ENCODE measurements at places on chromosomes 16 and 17.

- DNase-seq, result peak; percentile 70
These were observed 45.5 kb downstream of the CYTH1 start for GRCh38 chr17:78736526-78737079.

- no peak for DNase-seq
These were observed 1.2 kb downstream of the PRPF8 start for GRCh38 chr17:1683459-1683858.

GRCh38 chr16:87953308-87954215 lies 2.3 kb downstream of the BANP start:
- no peak for DNase-seq

DNA sequence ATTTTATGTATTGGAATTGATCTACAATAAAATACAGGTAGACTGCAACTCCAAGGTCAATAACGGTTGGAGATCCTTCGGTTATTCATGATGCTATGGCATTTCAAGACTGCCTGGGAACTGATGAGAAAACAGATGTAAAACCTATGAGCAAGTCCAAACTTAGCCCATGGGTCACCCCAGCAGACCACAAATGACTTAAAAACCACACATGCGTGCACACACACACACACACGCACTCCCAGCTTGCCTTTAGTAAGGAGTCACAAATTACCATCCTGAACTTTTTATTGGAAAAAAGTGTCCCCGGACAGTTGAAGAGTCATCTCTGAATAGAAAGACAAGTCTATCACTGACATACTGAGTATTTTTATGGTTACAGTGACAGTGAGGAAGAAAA lies 26.7 kb downstream of the TRIM25 start:
- DNase-seq, result no peak

DNA sequence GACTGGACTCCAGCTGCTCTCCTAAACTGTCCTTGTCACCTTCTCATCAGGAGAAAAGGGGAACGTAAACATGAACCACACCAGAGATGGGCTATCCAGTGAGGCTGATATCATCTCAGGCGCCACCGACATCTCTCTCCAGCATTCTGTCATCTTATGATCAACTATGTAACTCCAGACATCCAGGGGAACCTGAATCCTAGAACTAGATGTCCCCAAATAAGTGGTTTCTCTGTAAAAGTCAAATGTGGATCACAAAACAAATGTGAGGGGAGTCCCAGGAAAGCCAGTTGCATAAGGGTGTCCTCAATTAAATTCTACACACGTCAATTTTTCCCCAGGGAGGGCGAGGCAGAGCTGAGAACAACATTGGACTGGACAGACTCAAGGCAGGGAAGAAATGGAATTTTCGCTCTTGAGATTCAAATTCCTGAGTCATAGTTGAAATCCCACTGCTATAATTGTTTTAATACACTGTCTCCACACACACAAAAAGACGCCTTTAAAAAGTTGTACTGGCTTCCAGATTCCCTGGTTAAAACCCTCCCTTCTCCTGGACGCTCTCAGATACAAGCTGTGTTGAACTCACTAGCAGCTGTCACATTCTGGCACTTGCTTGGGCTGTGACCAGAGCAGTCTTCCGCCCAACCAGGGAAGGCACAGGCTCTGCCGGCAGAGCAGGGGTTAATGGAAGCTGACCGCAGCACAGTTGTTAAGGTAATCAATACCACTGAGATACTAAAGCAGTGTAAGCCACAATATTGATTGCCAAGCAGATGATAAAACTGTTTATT lies 62.6 kb downstream of the ZFHX3 start:
- DNase-seq, result no peak

DNA sequence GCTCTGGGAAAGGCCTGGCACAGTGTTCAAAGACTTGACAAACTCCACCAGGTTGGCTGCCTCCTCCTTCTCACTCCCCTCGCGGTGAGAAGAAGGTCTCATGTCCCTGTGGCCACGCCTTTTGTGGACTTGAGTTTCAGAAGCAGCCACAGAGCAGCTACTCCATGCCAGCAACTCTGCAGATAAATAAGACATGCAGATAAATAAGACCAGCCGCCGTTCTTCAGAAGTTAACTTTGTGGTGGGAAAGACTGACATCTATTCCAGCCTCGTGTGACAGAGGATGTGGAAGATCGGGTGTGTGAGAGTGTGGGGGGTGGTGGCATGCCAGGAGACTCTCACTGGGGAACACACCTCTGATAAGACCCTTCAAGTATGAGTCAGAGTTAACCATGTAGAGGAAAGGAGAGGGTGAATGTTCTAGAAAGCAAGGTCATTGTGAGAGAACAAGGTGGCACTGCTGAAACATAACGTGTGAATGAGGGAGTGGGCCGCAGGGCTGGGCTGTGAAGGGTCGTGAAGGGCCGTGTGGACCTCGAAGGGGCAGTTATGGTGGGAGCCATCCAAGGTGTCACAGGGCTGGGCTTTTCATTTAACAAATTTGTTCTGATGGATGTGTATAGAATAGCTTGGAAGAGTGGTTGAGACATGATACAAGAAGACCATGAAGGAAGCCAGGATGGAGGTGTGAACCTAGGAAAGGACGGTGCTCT lies 830 bp downstream of the SPACA3 start:
- no peak for DNase-seq
